ENCODE measurements at places on chromosomes 6 and 20.
A peak's percentile ranks its signal among the peaks of the same experiment; 100 is the strongest.

- DNase-seq, result no peak
Measured at GRCh38 chr6:138527411-138528088, 28.3 kb upstream of the NHSL1 start.

GRCh38 chr6:13557841-13558240, 16.6 kb upstream of the SIRT5 start:
- no peak for DNase-seq

DNA sequence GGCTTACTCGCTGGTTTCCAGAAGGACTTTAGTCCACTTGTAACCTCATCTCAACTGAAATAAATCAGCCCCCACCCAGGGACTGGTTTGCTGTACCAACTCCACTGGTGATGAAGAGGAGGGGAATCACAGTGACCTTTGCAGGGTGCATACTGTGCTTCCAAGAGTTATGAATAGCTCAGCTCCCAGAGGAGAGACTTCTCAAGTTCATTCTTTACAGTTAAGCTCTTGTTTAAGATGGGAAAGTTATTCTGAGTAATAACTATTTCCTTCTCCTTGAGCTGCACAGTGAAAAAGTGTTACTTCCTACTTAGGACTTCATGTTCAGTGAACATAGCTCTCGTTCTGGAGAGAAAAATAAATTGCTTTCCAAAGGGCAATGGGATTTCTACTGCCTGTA, 166.5 kb upstream of the ECI2 start:
- no peak for DNase-seq

- no peak for DNase-seq
Measured at GRCh38 chr6:47278545-47278944, 31.2 kb downstream of the TNFRSF21 start.

DNA sequence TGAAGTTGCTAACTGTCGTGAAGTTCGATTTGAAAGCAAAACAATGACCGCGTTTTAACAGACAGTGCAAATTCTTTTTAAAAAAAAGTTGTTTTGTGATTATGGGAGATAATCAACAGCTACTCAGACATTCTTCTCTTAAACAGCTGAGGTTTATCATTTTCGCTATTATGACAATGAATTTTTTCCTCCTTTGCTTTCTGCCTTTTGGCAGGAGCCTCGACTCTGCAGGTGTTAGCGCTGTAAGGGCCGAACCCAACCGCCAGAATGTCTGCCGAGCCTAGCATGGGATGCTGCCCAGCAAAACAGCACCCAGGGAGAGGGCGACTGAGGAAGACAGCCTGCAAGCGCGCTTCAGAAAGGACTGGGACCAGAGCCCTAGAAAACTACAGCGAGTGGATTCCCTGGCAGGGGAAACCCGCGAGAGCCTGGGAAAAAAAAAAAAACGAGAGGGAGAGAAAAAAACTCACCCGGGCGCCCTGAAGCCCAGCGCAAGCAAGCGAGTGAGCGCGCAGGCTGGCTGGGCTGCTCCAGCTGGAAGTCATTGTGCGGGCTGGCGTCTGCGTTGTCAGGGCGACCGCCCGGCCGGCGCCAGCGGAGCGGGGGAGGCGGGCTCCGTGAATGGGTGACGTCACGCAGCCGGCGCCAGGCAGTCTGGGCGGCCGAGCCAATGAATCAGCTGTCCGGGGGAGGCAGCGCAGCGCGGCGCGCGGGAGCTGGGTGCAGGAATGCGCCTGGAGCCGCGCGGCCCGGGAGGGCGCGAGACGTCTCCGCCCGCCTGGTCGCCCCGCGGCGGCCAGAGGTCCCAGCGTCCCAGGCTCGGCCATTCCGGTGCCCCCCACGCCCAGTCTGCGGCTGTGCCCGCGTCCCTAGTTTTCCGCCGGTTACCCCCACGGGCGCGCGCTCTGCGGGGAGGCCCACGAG, 32.7 kb upstream of the ID4 start:
- no peak for DNase-seq

DNA sequence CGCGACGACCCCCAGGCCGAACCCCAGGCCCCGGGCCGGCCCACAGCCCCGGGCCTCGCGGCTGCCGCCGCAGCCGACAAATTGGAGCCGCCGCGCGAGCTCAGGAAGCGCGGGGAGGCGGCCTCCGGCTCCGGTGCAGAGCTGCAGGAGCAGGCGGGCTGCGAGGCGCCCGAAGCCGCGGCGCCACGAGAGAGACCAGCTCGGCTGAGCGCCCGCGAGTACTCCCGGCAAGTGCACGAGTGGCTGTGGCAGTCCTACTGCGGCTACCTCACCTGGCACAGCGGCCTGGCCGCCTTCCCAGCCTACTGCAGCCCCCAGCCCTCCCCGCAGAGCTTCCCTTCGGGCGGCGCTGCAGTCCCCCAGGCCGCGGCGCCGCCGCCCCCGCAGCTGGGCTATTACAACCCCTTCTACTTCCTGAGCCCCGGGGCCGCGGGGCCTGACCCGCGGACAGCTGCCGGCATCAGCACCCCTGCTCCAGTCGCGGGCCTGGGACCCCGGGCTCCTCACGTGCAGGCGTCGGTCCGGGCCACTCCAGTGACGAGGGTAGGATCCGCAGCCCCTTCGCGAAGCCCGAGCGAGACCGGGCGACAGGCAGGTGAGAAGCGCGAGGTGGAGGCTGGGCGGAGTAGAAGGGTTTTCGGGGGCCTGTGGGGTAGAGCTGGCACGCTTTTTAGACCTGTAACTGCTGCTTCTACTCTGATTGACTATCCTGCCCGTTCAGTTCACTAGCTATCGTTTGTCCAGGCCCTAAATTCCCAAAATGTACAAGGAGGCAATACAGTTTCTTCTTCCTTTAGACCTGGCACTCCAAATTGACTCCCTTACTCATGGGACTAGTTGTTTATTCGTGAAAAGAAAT, 654 bp downstream of the FAM8A1 start:
- DNase-seq, result no peak

DNA sequence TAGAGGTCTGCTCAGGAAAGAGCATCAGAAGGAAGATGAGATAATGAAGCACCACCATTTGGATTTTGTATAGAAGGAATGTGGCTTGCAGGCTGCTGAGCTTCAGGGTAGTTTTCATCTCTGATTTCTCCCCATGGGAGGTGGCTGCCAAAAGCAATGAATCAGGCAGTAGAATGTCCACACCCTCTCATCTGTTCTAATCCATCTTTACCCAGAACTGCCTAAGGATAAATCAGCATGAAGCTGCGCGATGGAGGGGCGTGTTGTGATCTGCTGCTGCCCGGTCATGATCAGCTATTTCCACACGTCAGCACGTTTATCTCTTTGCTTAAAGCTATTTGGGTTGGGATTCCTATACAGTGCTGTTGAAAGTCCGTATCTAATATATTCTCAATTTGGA, 295.4 kb downstream of the FOXA2 start:
- DNase-seq, result no peak

- no peak for DNase-seq
Measured at GRCh38 chr6:27149150-27149549, 98.4 kb upstream of the PRSS16 start.

DNA sequence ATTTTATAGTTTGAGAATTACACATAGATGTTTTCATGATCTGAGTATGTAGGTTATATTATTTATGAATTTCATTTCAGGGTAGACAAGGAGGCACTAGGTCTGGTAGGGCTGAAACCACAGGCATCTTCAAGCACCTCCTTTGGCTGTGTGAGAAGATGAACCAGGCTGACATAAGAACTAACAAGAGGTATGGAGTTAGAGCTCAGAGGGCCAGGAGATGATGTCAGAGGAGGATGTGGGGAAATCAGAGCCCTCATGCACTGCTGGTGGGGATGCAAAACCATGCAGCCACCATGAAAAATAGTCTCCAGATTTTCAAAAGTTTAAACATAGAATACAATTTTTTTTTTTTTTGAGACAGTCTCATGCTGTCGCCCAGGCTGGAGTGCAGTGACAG, 13.6 kb upstream of the RIPOR3 start:
- no peak for DNase-seq

DNA sequence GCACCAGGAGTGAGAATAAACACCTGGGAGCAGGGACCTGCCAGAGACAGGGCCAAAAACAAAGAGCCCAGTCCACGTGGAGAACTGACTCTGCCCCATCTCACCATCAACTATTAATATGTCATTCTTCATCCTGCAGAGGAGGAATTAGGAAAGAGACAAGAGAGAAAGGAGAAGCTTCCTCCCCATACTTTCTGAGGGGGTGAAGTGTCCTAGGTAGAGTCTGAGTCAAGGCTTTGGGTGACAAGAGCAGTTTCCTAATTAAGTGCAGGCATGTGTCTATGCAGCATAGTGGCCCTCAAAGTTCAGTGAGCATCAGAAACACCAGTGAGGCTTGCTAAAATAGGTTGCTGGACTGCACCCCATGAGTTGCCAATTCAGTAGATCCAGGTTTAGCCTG, 40.7 kb upstream of the BMP2 start:
- DNase-seq, result no peak

- DNase-seq, result no peak
Measured at GRCh38 chr6:47371870-47372255, 62.2 kb upstream of the TNFRSF21 start.

DNA sequence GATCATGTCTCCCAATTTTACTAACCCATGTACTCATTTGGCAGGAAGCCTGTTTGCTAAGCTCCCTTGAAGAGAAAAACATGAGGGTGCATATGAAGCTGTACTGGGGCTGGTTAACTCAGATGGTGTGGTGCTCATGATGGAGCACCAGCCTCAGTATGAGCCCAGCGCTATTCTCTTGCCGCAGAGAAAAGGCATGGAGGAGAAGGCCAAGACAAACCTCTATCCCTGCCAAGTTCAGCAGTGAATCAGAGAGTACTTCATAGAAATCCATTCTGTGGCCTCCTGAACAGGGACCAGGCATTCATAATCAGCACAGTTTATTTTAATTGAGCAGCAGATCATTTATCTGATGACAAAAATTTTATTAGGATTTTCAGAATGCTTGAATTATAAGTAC, 398.1 kb downstream of the LMBRD1 start:
- no peak for DNase-seq

DNA sequence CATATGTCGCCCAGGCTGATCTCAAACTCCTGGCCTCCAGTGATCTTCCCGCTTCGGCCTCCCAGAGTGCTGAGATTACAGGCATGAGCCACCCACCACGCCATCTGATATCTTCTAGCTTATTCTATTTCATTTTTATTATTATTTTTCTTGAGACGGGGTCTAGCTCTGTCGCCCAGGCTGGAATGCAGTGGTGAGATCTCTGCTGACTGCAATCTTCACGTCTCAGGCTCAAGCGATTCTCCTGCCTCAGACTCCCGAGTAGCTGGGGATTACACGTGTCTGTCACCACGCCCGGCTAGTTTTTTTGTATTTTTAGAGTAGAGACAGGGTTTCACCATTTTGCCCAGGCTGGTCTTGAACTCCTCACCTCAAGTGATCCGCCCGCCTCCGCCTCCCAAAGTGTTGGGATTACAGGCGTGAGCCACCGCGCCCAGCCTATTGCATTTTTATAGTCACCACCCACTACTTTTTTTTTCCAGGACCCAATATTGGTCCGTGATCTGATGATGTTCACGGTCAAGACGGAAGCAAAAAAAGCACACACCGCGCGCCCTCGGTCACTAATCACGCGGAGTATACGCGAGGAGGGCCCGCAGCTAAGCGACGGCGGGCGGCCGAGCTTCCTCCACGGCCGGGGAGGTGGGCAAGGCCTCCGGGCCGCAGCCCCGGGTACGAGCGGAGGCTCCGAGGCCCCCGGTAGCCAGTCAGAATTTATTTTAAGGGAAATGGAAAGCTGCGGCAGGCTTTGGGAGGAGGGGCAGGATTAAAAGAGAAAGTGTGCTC, 1.1 kb upstream of the LSM14B start:
- DNase-seq, result no peak

- DNase-seq, result no peak
Measured at GRCh38 chr20:8310618-8311017, 178.6 kb downstream of the PLCB1 start.

DNA sequence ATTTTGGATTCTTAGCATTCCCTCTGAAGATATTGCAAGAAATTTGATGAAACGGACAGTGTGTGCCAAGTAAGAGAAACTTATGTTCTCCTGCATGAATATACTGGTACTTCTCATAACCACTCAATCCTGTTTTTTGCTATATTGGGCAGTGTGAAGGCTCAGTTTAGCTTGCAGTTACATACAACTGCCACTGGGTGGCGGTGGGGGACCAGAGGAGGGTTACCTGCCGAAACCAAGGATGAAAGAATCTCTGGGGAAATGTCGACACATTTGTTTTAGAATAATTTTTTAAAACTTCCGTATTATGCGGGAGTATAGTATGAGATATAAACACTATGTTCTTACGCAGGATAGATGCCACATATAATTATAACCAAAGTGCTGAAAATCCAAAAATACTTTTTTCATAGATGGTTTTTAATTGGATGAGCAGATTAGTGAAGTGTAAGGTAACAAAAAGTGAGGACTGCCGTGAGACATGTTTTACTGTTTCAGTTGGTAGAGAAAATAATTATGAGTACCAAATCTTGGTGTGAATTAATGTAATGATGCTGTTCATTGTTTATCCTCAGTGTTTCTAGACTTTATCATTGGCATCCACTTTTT, 9.7 kb downstream of the TRMT11 start:
- DNase-seq, result no peak

DNA sequence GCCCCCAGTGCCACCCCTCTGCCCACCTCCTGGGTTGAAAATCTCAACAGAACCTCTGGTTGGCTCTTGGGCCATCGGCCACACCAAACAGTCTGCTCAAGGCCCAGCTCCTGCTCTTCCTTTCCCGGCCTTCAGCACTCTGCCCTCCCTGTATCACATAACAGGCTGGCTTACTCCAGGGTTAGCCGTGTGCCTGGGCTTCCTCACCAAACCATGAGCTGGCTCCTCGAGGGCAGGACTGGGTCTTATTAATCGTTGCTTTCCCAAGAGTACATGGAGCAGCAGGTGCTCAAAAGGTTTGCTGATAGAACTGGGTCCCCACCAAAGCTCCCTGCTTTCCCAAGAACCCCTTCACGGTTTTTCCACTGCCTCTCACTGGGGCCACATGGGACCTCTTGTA, 12.7 kb upstream of the FAM83C start:
- DNase-seq, result no peak

GRCh38 chr6:18595774-18596530, 208.8 kb downstream of the RNF144B start:
- DNase-seq, result peak; percentile 16

DNA sequence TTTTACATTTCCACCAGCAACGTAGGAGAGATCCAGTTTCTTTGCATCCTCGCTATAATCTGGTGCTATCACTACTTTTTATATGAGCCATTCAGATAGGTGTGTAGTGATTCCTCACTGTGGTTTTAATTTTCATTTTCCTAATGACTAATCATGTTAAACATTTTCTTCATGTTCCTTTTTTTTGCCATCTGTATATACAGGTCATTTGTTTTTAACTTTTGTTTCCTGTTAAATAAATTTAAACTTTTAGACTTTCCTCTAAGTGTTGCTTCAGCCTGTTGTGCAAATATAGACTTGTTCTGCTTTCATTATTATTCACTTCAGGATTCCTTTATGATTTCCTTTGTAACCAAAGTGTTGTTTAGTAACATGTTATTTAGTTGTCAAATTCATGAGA, 697.4 kb downstream of the PTPRT start:
- no peak for DNase-seq

GRCh38 chr20:13302647-13303450, 81.8 kb downstream of the ISM1 start:
- no peak for DNase-seq

- no peak for DNase-seq
Measured at GRCh38 chr20:36579996-36580545, 6.7 kb downstream of the TGIF2 start.
